Activated T-helper 1 cell treated with anti-CD3 and anti-CD28 coated beads, Interleukin-2, amount 50 U/mL, for 16 hours (primary cell): ENCODE measurements at places on chromosomes 7 and 10.

DNA sequence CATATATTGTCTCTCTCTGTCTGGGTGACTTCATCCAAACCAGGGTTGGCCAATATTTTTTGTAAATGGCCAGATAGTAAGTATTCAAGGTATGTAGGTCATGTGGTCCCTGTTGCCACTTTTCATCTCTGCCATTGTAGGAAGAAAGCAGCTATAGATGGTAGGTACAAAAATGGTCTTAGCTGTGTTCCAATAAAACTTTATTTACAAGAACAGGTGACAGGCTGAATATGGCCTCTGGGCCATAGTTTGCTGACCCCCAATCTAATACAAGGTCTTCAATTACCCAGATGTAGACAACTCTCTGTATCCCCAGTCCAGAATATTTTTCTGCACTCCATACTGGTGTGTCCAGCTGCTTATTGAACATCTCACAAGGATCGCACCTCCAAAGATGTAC lies 166.2 kb upstream of the FZD8 start:
- DNase-seq, result no peak

GRCh38 chr10:96857301-96858012 lies 25.4 kb downstream of the LCOR start:
- no peak for DNase-seq

DNA sequence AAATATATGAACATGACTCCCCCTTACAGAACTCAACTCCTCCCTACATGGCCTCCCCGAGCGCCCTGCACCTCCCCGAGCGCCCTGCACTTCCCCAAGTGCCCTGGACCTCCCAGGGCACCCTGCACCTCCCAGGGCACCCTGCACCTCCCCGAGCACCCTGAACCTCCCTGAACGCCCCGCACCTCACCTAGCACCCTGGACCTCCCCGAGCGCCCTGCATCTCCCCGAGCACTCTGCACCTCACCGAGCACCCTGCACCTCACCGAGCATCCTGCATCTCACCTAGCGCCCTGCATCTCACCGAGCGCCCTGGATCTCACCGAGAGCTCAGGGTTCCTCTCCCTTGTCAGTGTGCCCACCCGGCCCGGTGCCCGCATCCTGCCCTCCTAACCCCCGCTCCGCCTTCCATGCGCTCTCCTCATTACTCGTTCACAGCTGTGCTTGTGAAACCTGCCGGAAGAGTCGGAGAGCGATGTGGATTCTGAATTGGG lies 134.3 kb downstream of the ACTR3B start:
- no peak for DNase-seq

- peak; percentile 2 for DNase-seq
Observed at GRCh38 chr7:27182861-27183681, 2.0 kb downstream of the HOXA11 start.

DNA sequence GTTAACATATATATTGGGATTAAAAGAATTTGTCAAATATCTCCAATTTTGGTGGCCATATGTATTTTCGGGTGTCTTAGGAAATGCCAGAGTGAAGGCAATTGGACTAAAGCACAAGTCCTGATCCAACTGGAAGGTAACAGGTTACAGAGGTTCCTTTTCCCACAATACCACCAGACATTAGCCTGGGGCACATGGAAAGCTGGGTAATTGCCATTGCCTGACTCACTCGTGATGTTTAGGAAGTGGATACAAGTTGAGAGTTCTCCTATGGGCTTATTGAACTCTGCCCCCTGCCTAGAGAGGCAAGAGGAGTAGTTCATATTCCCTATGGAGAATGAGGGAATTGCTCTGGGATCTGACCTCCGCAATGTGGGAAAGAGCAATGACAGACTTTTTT lies 5.7 kb downstream of the DNAH11 start:
- DNase-seq, result no peak

- DNase-seq, result no peak
Observed at GRCh38 chr7:98215561-98216495, 4.6 kb downstream of the BHLHA15 start.

- no peak for DNase-seq
Observed at GRCh38 chr10:74542077-74542476, 284.3 kb upstream of the KAT6B start.

DNA sequence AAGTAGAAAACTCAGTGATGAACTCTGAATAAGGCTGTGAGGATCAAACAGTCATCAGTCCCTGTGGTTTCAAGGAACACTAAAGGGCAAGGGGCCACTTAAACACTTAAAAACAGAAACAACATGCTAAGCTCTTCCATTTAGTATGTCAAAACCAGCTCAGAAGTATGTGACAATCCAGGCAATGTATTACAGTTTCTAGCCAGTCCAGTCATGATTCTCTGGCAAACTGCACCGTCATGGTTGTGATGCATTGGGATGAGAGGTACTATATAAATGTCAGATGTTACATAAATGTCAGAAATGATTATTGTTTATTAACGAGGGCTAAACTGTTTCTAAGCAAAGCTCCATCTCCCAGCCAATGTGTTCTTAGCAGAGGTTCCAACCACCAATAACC lies 4.7 kb upstream of the CREB5 start:
- DNase-seq, result no peak

GRCh38 chr10:122854648-122855047 lies 9.0 kb upstream of the CUZD1 start:
- no peak for DNase-seq

DNA sequence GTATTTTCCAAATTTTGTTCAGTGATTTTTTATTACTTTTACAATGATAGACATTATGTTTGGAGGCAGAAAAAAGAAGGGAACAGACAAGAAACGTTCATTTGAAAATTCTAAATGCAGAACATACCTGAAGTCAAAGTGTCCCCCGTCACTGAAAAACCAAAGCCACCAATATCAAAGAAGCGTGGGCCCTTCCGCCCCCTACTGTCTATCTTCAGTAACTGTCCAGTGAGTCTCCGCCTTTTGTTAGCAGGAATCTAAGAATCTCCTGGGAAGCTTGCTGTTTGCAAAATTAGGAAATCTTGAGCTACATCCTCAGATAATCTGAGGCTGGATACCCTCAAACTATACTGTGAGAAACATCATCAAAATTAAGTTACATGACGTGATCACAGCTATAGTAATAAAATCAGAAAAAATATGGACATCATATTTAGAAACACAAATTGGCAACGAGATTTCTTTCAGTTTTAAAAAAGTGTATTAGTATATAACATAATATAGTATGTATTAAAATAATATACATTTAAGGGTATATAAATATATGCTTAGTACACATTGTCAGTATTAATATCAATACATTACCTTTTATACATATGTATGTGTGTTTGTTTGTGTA lies 169.3 kb upstream of the AKR1E2 start:
- DNase-seq, result peak; percentile 27

DNA sequence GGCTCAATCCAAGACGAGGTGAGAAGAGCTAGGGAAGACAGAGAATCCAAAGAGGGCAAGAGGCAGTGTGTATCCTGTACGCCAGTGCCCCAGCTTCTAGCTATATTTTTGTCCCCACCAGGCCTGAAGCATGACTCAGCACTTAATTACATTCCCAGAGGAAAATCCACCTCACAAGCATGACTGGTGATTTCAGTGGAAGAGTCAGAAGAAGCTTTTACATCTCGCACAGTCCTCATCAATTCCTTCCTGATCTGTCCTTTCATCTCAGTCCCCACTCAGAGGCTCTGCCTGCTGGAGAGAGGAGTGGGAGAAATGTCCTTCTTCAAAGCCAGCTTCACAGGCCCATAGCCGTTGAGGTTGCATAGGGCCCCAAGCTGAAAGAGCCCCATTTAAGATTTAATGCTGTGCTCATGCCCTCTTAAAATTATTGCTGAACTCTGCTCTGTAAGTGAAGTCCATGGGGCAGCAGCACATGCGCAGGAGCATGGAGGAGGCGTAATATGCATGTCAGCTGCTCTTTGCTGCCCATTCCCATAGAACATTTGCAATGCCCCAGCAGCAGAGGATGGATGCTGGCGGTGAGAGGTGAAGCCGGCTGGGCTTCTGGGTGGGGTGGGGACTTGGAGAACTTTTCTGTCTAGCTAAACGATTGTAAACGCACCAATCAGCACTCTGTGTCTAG lies 39.0 kb upstream of the AOAH start:
- DNase-seq, result no peak

DNA sequence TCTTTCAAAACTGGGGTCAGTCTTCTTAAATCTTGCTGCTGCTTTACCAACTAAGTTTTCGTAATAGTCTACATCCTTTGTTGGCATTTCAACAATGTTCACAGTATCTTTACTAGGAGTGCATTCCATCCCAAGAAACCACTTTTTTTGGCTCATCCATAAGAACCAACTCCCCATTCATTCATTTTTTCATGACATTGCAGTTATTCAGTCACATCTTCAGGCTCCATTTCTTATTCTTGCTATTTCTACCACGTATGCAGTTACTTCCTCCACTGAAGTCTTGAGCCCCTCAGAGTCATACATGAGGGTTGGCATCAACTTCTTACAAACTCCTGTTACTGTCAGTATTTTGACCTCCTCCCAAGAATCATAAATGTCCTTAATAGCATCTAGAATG lies 392.3 kb downstream of the DGKB start:
- no peak for DNase-seq

- no peak for DNase-seq
Observed at GRCh38 chr7:25672496-25672895, 444.2 kb upstream of the NPVF start.
